ENCODE measurements at places on chromosomes 1 and 21. TPM values are rescaled to one million over a fixed set of nuclear protein-coding genes. Genes with fewer than 3 reads are reported as not detected.

- no peak for DNase-seq
Measured at GRCh38 chr1:158586942-158587341, 7.2 kb upstream of the OR10X1 start.

GRCh38 chr1:183583466-183583865 is 6.8 kb downstream of the NCF2 start:
- no peak for DNase-seq

DNA sequence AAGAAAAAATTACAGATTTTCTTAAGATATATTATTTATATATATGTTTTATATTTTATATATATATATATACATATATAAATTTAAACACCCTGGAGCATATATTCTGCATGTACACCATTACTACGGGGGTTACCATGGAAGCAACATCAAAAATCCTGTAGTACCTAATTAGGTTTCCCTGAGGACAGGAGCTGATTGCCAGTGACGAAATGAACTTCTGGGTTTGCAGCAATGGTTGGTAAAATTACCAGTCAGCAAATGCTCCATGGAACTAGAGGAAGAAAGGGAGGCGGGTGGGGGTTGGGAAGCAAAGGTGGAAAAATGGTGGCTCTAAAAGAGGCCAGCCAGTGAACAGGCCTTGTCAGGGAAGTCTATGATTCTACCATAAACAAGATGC is 89.5 kb downstream of the KCNN3 start:
- DNase-seq: no peak

- DNase-seq: no peak
Measured at GRCh38 chr1:49435291-49435690, 588.5 kb downstream of the AGBL4 start.

GRCh38 chr1:55938376-55938850 is 641.0 kb downstream of the PLPP3 start:
- no peak for DNase-seq

- no peak for DNase-seq
Measured at GRCh38 chr1:169906938-169907337, 13.2 kb upstream of the SCYL3 start.

GRCh38 chr1:235998812-235999211 is 66.1 kb downstream of the NID1 start:
- no peak for DNase-seq

DNA sequence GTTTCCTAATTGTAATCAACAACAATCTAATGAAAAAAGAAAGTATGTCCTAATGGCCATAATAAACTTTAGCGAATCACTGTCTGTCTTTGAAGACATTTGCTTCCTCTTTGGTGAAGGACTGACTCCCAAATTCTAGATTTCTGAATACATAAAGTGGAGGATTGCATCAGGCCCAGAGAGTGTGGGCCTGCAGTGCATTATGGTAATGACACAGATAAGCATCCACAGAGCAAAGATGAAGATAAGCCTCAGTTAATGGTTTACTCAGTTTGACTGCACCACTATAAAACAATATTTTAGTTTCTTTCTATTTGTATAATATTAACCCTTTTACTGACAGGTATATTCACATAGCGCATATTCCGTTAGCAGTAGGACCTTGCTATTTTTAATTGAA is 365.5 kb downstream of the KCTD3 start:
- DNase-seq: peak; percentile 9

DNA sequence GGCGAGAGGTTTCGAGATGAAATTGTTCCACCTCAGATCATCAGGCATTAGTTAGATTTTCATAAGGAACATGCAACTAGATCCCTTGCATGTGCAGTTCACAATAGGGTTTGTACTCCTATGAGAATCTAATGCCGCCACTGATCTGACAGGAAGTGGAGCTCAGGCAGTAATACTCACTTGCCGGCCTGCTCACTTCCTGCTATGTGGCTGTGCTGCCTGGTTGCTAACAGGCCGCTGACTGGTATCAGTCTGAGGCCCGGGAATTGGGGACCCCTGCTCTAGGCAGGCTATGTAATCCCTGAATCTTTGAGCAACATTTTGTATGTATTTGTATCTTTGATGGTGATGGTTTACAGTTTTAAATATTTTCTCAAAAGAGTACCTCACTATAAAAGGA is 32.5 kb downstream of the XKR8 start:
- no peak for DNase-seq

DNA sequence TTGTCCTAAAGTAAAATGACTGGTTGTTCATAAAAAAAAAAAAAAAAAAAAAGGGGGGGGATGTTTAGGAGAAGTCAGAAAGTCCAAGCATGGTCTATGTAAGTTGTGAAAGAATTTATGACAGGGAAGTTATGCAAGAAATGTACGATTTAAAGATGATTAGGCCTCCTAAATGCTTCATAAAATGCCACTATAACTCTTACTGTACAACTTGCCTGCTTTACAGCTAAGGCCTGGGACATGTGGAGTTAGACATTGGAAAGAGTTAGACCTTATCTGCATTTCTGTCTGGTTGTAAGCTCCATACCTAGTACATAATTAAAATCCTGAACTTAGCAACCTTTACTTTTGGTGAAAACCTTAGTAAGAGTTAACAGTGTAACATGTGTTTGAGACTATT is 150.0 kb downstream of the TPR start:
- peak; percentile 20 for DNase-seq

Gene OR2L2
- polyA plus RNA-seq: 0.52 TPM

Gene RBM11
- polyA plus RNA-seq: 2.2 TPM

Gene PRAMEF1
- not detected for polyA plus RNA-seq

Gene CA6
- polyA plus RNA-seq: not detected

Gene MPL
- 0.21 TPM for polyA plus RNA-seq

Gene LCE2C
- polyA plus RNA-seq: not detected
